NCI-H1048 (cell line): ENCODE measurements at places on chromosomes 3 and 15.

DNA sequence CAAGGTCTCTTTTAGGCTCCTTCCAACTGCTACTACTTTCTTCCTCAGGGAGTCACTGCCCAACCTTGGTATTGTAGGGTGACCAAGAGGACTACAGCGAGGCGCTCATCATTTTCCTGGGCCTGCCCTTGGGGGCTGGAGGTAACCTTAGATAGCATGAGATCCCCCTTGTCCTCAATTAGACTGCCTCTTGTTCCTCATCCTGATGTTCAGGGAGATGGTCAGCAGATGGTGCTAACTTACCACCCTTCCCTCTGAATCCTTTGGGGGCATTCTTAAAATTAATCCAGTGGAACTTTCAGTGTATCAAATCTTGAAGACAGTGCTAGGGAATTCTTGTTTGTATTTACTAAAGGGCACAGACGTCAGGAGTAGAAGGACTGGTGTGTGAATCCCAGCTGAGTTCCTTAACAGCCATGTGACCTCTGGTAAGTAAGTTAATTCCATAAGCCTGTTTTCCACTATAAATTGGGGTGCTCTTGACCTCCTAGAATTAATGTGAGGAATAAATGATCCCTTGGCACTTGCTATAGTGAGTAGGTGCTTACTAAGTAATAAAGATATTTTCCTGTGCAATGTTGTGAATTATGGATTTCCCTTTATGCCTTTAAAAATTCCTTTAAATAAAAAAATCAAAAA is 4.1 kb upstream of the CLPX start:
- no peak for DNase-seq

- DNase-seq: no peak
Measured at GRCh38 chr15:39942101-39942752, 8.3 kb downstream of the EIF2AK4 start.

DNA sequence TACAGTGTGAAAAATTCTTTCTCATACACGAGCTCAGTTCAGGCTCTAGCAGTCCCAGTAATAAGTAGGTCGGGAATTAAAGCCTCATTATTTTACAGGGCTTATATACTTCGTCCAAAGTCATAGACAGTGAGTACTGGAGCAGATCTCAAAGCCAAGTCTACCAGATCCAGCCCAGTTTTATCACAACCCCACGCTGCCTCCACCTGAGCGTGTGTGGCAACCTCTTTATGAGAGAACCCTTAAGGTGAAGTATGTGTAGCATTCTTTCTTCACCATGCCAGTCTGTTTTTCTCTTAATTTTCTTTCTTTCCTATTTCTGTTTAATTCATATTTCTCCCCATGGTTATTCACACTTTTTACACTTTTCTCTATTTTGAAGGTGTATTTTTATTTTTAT is 574.6 kb upstream of the ARPP21 start:
- no peak for DNase-seq

GRCh38 chr3:36372534-36372935 is 7.8 kb upstream of the STAC start:
- no peak for DNase-seq

GRCh38 chr3:158018462-158018861 is 87.8 kb downstream of the SHOX2 start:
- no peak for DNase-seq

DNA sequence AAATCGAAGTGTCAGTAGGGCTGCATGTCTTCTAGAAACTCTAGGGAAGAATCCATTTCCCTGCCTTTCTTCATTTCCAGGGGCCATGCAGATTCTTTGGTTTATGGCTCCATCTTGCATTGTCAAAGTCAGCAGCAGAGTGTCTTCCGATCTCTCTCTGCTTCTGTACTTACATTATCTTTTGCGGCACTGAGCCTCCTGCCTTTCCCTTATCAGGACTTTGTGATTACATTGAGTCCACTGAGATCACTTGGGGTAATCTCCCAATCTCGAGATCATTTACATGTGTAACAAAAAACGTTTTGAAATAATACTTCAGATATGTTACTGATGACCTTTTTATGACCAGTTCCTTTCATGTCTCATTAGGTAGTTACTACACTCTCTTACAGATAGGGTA is 695.9 kb downstream of the NSUN3 start:
- no peak for DNase-seq

DNA sequence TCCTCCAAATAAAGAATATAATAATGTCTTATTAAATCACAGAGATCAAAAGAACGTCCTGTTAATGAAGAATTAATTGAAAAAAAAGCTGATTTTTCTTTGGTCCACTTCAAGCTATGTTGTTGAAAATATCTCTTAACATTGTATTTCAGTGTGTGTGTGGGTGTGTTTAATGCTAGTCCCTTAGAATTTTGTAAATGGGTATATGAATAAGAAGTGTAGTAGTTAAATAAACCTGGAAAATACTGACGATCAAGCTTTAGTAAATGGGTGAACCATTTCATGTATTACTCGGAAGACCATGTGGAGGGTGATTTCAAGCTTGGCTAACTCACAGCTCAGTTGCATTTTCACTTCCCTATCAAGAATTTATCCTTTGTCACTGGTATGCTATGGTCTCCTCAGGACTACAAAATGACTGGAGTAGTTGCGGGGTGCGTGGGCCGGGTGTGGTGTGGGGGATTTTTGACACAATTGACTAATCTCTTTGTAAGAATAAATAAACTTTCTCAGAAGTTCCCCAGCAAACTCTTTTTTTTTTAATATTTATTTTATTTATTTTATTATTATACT is 586.4 kb downstream of the GRM7 start:
- DNase-seq: no peak

GRCh38 chr15:63870487-63871209 is 36.9 kb upstream of the HERC1 start:
- DNase-seq: no peak

DNA sequence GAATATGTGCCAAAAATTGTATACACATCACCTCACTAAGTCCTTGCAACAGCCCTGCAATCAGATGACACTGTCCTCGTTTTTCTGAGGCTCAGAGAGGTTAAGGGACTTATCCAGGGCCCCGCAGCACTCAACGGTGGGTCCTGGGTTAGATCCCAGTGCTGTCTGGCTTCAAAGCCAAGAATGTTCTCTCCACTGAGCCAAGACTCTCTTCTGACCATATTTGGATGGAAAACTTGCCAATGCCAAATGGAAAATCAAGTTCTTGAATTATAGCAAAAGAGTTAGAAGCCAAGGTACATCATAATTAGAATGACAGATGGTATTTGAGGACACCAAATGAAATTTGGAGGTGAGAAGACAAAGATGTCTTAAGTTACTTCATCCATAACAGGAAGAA is 75.9 kb downstream of the NCEH1 start:
- DNase-seq: no peak

DNA sequence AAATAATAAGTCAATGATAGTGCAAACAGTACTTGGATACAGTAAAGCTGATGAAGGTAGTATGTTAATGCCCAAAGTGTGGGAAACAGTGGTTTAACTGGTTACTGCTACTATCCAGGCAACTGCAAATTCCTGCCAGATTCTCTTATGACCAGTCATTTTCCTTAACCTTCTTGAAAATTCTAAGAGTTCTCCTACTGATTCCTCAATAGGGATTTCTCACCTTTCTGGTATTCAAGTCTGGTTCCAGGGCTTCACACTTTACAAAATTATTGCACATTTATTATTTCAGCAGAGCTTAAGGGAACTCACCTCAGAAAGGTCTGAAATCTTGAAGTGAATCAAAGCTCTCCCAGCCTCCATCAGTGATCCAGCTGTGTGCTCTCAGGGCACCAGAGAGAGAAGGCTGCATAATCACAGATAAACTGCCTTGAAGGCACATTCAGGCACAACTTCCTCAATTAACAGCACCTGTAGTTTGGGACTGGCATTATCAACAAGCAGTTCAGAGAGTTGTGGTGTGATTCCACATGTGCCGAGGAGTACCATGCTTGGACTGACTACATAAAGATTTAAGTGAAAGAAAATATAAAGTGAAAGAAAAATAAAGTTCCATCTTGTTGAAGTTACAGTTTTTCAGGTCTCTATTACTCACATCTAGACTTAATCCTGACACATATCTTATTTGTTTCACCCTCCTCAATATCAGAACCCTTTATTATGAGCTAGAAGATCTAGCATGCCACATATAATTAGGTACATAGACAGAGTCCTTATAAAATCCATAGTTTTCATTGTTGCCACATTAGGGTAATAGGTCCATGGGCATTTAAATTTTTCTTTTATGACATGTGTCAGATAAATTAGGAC is 59.5 kb upstream of the TIPARP start:
- no peak for DNase-seq

DNA sequence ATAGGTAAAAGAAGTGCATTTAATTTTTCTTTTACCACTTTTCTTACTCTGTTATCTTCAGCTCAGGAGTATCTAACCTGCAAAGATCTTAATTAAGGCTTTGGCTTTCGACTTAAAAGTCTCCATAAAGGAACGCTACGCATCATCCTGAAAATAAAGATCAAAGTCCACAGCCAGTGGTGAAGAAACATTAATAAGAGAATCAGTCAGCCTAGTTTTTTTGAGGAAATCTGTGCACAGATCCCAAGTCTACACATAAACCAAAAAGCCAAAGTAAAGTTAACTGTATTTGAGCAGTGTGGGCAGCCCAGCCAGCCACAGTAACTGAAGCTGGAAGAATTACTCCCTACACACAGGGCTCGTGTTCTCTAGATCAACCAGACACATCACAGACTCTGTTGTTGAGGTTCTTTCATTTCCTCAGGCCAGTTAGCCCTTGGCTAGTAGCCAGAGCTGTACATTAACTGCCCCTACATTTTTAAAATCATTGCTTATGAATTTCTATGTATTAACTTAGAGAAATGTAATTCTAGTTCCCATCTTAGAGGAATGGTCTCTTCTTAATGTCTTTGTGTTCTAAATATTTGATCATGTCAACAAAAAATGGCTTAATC is 6.9 kb downstream of the LRRC2 start:
- DNase-seq: no peak

DNA sequence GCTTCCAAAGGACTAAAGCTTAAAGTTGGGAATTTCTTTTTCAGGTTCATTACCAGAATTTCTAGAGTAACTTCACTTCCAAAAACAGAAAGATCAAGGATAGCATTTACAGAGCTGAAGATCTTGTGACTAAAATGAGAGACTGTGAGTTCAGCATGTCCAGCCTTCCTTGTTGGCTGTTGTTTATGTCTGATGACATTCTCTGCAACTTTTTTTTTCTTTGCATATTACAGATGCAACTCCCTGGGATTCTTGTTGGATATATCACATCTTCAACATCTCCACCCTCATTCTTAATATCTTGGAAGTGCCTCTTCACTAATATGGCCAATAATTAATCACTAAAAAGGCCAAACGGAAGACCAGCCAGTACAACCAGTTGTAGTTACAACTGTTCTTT is 86.2 kb upstream of the FRMD4B start:
- DNase-seq: no peak

DNA sequence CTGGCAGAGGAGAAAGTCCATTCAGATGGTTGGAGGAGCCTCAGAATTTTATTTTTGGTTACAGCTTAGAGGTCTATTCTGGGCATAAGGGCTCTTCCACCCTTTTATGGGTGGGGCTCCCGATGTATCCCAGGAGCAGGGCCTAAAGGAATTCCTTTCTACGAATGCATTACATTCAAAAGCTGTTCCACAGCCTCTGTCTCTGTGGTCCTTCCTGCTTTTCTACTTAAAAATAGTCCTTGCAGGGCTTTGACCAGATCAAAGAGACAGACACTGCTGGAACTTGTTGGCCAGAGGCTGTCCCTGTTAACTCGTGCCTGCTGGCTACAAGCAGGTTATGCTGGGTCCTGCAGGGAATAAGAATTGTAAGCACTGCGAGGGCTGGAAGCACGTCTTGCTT is 14.4 kb upstream of the NOX5 start:
- no peak for DNase-seq

DNA sequence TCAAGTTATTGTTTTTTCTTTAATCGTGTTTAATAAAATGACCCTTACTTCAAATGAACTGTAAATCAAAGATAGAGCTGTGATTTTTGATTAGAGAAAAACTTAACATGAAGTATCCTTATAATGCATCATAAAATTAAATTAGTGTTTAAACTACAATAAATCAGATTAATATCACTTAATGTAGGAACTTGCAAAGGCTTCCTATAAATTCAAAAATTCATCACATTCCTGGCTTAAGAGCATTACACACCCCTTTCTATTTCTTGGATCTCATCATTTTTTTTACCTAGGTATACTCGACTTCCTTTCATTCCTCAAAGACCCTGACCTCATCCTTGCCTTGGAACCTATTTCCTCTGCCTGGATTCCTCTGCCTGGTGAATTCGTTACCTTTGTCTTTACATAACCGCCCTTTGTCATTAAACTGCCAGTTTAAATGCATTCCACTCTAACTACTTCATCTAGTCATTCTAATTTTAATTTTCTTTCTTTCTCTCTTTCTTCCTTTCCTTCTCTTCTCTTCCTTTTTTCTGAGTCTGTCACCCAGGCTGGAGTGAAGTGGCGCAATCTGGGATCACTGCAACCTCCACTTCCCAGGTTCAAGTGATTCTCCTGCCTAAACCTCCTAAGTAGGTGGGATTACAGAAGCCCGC is 1244.5 kb downstream of the OTOL1 start:
- DNase-seq: no peak

DNA sequence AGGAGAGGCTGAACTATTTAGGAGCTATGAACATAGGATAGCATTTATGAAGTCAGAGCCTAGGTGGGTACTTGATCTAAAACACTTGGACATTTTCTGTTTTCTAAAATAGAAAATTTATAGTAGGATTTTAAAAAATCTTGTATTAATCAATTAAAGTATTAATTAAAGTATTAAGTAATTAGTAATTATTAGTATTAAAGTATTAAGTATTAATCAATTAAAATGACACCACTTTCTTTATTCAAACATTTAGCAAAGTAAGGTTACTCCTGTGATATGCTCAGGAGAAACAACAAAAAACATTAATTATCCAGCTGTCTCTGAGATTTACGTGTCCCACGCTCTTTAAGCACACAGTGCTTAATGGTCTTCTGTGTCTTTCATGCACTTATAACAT is 32.2 kb downstream of the CHCHD4 start:
- DNase-seq: no peak

- DNase-seq: no peak
Measured at GRCh38 chr3:183506674-183507320, 48.7 kb downstream of the KLHL6 start.

DNA sequence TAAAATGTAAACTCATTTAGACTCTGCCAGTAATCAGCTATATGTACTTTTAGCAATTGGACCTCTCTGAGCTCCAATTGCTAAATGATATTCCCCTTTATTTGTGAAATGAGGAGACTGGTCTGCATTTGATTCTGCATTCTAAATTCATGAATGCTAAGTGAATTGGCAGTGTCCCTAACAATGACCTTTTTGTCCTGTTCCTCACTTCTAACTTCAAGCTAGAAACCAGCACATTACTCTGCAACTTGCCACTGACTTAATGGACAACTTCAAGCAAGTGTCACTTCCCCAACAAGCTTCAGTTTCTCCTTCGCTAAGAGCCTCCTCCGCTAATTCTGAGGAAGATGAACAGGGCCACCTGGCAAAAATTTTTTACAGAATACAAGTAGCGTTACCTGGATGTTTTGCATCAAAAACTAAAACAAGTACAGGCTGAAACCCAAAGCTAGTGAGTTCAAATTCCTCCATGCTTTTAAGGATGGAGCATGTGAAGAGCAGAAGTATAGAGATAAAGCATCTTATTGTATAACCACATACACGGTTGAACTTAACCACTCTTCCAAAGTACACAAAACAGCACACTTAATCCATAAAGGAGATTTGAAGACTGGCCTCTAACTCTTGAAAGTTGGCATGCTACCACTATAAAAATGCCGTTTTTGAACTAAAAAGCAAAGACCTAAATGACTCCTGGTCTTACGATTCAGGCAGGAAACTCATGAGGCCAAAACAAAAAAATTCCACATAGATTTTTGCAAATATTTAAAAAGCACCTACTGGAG is 207.6 kb downstream of the MAGI1 start:
- DNase-seq: no peak
